ENCODE measurements at places on chromosomes 16 and 17.

- DNase-seq = no peak
Measured at GRCh38 chr17:82114872-82115271, 16.8 kb upstream of the FASN start.

- no peak for DNase-seq
Measured at GRCh38 chr16:47028767-47029377, 55.4 kb upstream of the DNAJA2 start.

DNA sequence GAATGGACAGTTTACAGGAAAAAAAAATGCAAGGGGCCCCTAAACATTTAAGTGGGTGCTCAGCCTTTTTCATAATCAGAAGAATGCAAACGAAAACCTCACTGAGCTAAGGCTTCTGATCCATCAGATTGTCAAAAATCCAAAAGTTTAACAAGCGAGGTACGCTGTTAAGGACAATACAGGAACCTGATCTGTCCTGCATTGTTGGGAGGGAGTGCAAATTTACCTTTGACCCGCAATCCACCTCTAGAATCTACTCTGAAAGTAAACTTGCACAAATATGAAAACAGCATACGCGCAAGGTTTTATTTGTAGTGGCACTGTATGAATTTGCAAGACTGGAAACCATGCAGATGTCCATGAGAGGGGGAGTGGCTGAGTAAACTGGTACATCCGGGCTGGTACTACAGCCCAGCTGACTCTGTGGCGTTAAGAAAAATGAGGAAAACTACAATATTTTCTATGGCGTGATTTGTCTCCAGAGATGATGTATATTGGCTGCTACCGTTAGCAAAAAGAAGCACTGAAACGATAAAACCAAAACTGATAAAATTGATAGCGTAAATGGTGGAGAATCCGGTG, 28.8 kb upstream of the ST6GALNAC1 start:
- DNase-seq = peak; percentile 25

DNA sequence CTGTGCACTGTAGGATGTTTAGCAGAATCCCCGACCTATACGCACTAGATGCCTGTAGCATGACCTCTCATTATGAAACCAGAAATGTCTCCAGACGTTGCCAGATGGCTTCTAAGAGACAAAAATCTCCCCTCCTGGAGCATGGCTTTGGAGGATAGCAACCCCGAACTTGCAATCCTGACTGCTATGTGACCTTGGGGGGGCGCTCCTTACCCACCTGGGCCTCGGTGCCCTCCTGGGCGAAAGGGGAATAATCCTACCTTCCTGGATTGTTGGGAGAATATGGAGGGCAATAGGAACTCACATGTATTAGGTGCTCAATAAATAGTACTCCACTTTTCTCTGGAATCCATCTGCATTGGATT, 8.1 kb downstream of the MRM1 start:
- DNase-seq = no peak

GRCh38 chr16:55585631-55586030, 19.1 kb downstream of the CAPNS2 start:
- no peak for DNase-seq

DNA sequence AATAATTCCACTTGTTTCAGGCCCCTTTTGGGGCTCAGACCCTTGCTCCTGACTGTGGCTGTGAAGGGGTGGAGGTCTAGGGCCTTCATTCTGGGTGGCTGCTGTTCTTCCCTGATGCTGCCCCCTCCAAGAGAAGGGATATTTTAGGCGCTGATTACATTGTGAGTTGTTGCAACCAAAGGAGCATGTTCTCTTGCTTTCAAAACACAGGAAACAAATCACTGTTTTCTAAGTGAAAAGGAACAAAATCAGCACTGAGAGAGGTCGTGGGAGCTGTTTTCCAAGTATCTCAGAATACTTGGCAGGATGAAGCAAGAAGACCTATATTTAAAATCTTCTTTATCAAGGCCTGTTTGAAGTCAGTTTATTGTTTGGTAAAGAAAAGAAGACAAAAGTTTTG, 25.3 kb upstream of the SEC14L1 start:
- DNase-seq = no peak

DNA sequence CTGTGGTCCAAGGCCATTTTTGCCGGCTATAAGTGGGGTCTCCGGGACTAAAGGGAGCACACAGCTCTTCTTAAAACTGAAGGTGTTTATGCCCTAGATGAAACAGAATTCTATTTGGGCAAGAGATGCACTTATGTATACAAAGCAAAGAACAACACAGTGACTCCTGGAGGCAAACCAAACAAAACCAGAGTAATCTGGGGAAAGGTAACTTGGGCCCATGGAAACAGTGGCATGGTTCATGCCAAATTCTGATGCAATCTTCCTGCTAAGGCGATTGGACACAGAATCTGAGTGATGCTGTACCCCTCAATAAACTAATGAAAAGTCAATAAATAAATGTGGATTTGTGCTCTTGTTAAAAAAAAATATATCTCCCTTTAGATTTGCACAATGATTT, 20.2 kb upstream of the SHISA9 start:
- DNase-seq = no peak

DNA sequence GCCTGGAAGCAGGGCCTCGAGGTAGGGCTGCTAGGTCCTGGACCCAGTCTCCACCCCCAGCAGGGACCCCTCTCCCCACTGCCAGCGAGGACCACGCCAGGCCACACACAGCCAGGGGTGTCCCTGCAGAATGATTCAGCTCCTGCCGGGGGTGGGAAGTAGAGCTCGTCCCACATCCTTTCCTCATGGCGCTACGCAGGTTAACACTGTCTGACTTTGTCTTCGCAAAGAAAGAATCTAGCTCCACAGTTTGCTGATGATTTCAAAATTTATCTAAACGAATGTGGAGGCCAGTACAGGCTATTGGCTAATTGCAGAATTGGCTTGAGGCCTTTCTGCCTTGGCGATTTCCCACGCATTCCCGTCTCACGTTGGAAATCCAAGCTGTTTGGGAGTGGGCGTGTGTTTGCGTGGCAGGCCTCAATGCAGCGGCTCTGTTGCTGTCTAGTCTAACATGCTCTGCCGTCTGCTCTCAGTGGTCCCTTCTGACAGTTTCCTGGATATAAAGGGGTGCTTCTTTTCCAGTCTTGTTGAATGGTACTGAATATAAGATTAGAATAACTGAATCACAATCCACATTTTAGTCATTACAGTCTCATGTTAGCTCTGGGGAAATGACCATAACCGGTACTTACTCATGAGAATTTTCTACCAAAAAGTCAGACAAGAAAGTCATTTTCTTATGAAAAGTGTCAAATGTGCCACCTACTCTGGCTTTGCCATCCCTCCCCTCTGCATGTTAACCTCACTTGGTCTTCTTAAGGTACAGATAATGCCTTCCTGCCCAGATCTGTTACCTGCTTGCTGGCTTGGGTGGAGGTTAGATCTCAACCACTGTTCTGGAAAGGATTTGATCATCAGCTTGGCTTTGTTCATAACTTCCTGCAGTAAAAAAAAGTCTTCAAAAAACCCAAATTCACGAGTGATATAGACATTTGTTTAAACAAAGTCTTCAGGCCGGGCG, 252.4 kb downstream of the NTN1 start:
- no peak for DNase-seq

- DNase-seq = peak; percentile 23
Measured at GRCh38 chr17:20896153-20896649, 146.6 kb downstream of the USP22 start.

DNA sequence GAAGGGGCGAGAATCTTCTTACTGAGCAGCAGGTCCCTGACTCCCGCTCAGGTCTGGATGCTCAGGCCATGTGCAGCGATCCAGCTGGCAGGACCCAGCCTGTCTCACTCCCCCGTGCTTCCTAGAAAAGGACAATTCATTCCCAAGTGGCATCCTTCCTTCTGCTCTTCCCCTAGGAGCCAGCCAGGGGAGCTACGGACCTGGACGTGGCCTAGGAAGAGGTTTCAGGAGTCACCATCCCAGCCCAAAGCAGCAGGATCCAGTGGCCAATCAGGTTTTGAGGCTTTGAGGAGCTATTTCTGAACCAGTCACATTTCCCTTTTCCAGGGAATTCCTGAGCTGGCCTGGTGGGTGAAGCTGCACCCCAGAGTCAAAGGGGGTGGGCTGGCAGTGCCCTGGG, 7.8 kb upstream of the CD79B start:
- no peak for DNase-seq

- no peak for DNase-seq
Measured at GRCh38 chr16:57318240-57318970, 33.9 kb upstream of the PLLP start.

DNA sequence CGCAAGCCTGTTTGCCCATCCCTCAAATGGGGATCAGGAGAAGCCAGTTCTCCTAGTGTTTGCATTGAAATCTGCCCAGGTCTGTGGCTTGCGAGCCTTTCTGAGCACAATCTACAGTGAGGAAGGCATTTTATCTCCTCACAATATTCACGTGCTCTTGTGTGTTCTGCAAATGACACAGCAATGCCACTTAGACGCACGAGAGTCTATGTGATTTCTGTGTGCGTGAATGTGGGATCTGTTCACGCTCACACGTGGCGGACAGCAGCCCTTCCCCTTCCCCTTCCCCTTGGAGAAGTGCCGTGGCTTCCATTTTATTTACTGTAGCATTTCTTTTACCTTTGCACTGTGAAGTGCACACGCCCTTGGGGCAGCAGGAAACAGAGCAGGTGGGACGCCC, 17.7 kb upstream of the CBFA2T3 start:
- DNase-seq = peak; percentile 39

- DNase-seq = no peak
Measured at GRCh38 chr17:57370037-57370581, 113.8 kb downstream of the MSI2 start.

GRCh38 chr16:50802961-50803360, 61.1 kb downstream of the CYLD start:
- DNase-seq = no peak

GRCh38 chr17:49288388-49288787, 57.8 kb upstream of the PHOSPHO1 start:
- no peak for DNase-seq

- no peak for DNase-seq
Measured at GRCh38 chr17:76410328-76410965, 26.0 kb downstream of the SPHK1 start.

DNA sequence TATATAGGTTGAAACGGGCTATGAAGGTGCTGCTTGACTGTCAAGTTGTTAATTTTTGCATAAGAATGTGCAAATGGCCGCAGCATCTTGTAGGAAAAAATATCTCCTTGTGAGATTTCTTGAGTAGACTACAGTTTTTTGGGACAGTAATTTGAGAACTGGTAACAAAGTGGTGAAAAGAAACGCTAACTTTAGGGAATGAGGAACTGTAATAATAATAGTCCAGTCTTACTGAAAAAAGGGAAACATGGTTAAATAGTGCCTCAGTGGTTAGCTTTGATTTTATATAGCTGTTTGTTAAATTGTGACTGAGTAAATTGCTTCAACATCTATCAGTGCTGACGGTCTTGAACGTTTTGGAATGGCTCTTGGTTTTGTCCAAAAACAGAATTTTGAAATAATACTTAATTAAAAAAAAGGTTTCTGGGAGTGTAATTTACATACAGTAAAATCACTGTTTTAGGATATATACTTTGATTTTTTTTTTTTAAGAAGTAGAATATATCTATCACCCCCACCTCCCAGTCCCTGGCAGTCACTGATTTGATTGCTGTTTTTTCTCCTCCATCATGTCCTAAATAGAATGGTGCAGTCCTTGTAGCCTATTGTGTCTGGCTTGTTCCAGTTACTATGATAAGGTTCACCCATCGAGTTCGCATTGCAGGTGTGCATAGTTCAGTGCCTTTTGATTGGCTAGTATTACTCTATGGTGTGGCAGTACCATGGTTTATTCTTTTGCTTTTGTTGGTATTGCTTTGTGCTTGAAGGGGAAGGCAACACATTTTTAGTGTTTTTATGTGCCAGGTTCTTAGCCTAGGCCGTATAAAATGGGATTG, 2.8 kb downstream of the HAPSTR1 start:
- no peak for DNase-seq

- DNase-seq = no peak
Measured at GRCh38 chr17:58381124-58382035, 29.4 kb upstream of the SUPT4H1 start.

DNA sequence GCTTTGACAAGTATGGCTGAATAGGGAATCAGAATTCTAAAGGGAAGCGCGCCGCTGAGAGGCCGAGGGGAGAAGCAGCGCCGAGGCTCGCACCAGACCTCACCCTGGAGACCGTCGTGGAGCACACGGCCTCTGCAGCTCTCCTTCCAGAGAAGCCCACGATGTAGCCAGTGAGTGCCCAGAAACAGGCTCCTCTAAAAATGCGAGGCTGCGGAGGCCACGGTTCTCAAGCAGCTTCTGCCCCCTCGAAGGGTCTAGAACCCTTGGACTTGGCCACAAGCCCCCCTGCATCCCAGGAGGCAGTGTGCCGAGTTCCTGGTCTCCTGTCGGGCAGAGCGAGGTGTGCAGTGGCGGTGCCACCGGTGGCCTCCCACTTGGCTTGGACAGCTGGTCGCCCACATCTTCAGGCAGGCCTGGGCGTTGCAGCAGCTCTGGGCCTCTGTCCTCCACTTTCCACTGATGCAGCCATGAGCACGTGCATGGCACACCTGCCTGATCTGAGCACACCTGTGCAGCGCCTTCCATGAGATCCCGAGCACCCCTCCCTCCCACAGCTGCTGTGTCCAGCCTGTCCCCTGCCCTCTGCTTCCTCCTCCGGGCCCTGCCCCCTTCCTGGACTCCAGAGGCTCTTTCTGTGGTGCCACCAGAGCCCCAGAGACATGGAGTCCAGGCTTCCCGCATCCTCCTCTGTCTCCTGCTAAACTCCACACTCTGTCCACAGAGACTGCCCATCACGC, 18.9 kb upstream of the WDR45B start:
- DNase-seq = no peak

- DNase-seq = peak; percentile 91
Measured at GRCh38 chr17:76640550-76641380, 2.8 kb downstream of the ST6GALNAC1 start.

GRCh38 chr17:7580604-7581575, 1.5 kb downstream of the CD68 start:
- DNase-seq = peak; percentile 82

Measured in hematopoietic multipotent progenitor cell treated with erythropoietin and hydrocortisone succinate and interleukin-3 and kit ligand, for 8 days (in vitro differentiated cells).